Calu3 (cell line): ENCODE measurements at places on chromosomes 5 and 9. TPM values are rescaled to one million over a fixed set of nuclear protein-coding genes. Genes with fewer than 3 reads are reported as not detected.

GRCh38 chr5:175685701-175686350 is 28.0 kb downstream of the HRH2 start:
- no peak for DNase-seq

- DNase-seq, result no peak
Measured at GRCh38 chr5:90017239-90017638, 392.3 kb downstream of the CETN3 start.

GRCh38 chr5:166881802-166882201 is 1409.6 kb upstream of the WWC1 start:
- no peak for DNase-seq

GRCh38 chr9:93680443-93681268 is 104.3 kb downstream of the PHF2 start:
- DNase-seq, result no peak

- no peak for DNase-seq
Measured at GRCh38 chr5:96920744-96921355, 15.0 kb upstream of the LNPEP start.

- no peak for DNase-seq
Measured at GRCh38 chr9:125523681-125524080, 183.3 kb downstream of the MAPKAP1 start.

DNA sequence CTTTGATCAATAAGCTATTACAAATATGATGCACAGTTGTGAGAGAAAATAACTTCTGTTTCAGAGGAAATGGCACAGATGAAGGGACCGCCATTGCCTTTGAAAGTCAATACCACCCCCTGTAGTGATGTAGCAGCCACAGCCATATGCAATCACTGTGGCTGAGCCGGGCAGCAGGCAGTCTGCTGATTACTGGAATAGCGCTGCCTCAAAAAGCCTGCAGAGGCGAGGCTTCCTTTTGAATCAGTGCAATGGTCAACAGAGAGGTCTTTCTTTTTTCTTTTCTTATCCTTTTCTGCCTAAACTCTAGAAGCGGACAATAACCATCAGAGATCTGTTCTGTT is 265.1 kb upstream of the TAS2R1 start:
- no peak for DNase-seq

DNA sequence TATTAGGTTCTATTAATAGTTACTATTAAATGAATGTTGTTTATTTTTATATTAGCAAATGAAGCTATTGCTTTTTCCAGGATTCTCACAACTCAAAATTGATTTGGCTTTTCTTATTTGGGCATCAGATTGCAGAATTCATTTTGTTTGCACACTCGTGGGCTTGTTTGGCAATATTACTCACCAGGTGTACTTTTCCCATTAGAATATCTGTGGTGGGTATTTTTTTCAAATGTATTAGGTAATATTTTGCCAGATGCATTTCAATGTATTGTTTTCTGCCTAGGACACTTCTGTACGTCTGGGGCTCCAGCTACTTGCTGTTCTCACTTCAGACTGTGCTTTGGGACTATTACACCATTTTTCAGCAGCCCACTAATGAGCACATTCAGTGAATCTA is 108.0 kb upstream of the GHR start:
- no peak for DNase-seq

- DNase-seq, result peak; percentile 58
Measured at GRCh38 chr9:126719618-126720031, 85.2 kb upstream of the ZBTB43 start.

DNA sequence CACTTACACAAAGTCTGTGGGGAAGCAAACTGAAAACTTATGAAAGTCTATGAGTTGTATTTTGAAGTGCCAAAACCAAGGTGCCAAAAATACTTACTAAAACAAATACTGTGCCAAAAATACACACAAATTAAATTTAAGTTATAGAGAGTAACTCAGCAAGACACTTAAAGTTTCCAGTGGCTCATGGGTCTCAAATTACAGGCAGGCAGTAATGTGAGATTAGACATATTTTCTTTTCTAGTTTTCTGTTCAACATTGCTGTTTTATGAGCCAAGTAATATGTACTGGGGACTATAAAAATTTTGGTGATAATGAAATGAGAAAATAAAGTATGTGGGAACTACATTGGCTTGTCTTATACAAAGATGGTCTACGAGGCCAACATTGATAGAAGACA is 172.2 kb upstream of the SNX2 start:
- DNase-seq, result no peak

DNA sequence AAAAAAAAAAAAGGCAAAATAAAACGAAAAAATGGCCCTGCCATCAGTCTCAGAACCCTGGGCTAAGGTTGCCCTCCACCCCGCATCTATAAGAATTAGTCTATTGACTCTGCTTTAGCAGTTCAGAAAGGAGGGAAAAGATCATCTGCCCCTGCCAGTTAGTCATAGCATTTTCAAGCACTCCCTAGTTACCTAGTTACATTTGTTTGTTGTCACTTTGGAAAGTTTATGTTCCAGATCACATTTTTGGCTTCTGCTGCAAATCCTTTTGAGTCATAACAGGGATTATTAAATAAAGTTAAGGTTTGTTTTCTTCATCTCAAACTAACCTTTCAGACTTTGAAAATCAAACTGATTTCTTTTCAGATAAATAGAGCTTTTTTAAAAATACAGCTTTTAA is 52.1 kb downstream of the AQP7 start:
- no peak for DNase-seq

DNA sequence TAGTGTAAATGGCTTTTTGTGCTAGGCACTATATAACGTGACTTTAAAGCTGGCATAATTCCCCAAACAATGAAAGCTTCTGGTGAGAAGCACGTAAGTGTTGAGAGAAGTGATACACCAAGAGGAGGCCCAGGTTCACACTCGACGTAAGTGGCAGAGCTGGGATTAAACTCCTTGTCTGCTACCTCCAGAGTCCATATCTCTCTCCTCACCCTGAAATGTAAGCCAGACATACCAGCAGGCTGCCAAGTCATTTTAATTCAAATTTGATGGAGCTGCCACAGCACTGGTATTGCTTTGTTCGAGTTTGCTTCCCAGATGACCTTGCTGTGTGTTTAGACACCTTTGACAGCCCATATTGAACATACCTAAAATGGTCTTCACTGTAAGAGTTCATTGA is 319.7 kb downstream of the GLIS3 start:
- no peak for DNase-seq

- DNase-seq, result no peak
Measured at GRCh38 chr9:106758911-106759310, 104.1 kb upstream of the ZNF462 start.

- no peak for DNase-seq
Measured at GRCh38 chr9:113395000-113395861, 5.9 kb downstream of the ALAD start.

DNA sequence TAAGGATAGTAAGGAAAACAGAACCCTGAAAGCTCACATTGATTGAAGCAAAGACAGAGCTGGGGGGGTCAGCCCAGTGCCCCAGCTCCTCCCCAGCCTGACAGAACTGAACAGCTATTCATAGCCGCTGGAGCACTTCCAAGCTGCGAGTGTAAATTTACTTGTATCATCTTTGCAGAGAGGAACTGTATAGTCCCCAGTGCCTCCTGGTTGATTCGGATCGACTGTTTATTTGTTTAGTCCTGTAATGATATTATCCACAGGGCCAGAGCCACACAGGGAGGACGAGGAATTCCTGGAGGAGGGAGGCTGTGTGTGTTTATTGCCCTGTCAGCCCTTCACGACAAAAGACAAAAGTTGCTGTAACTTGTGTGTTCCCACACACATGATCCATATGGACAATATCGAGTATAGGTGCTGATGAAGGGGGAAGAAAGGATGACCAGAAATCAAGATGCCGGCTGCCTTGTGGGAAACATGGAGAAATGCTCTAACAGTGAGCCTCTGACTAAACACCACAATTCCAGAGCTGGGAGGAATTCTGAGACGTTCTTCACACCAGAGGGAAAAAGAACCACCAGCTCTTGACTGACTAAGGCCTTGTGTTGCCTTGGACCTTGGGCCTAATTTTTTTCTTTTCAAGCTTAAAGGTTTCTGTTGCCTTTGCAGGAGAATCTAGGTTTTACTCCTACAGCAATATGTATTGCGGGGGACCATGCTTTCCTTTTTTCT is 31.1 kb downstream of the FOXD1 start:
- DNase-seq, result no peak

GRCh38 chr5:21889581-21889980 is 963.6 kb downstream of the CDH12 start:
- DNase-seq, result no peak

- no peak for DNase-seq
Measured at GRCh38 chr5:156913719-156914370, 49.2 kb downstream of the TIMD4 start.

- DNase-seq, result no peak
Measured at GRCh38 chr5:76723906-76724305, 8.0 kb downstream of the F2R start.

DNA sequence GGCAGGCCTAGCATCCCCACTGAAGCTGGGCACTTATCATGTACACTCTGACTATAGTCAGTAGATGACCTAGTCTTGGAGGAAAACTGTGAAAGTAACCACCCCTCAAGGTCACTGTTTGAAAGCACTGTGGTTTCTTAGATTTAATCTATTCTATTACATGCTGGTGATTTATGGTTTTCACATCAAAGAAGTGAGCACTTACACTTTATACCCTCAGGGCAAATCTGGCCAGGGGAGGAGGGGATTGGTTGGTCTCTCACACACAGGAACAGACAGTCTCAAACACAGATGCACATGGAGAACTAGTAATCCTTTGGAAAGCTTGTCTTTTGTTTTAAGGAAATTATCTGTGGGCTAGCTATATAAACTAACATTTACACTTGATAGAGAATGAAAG is 17.9 kb upstream of the SPIN1 start:
- DNase-seq, result no peak

GRCh38 chr9:105114318-105114717 is 130.1 kb upstream of the SLC44A1 start:
- DNase-seq, result no peak

DNA sequence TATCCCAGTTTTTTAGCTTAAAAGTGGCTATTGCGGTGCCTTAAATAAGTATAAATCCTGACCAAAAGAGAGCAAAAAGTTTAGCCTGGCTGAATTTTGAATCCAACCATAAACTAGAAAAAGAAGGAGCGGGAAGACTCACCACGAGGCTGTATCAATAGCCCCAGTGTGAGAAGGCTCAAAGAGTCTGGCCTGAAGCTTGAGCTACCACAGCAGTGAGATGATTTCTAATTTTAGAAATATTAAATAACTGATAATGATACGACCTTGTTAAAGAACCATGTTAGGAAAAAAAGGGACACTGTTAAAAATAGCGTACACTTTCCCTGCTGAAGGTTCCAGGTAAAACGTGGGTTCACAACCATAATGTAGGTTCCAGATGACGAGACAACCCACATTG is 134.1 kb upstream of the ZNF462 start:
- DNase-seq, result no peak

- no peak for DNase-seq
Measured at GRCh38 chr5:16570121-16570815, 46.5 kb downstream of the RETREG1 start.

DNA sequence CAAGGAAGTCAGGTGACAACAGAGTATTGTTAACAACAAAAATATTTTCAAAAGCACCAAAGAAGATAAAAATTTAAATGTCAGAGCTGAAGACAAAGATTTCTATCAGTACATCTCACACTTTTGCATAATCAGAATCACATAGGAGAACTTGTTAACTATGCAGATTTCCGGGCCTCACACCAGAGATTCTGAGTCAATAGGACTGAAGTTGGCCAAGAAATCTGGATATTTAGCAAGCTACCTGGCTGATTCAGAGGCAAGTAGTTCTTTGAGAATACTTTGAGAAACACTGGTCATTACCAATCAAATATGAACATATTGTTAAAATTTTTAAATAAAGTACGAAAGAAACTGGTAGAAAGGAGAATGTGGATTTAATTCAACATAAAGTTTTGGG is 80.5 kb upstream of the GLIS3 start:
- DNase-seq, result no peak

GRCh38 chr5:76379316-76379715 is 23.8 kb upstream of the IQGAP2 start:
- no peak for DNase-seq

- no peak for DNase-seq
Measured at GRCh38 chr9:125564631-125565030, 142.4 kb downstream of the MAPKAP1 start.

DNA sequence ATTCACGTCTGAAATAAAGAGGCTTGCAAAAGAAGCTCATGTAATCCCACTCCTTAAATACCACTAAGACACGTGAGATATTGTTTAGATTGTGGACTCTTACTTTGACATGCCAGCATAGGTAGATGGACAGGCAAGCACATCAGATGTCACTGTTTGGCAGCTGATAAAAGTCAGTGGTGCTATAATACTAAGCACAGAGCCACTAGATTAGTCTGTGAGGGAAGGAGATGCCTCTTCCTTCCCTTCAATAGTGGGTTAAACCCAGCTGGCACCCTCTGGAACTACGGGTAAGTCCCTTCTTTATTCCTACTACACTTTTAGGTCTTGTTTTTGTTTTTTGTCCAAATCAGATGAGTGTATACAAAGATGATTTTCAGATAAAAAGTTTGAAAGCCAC is at the start of gene MYOT:
Gene MYOT (plus strand): TSS at position 197 of the 400 bp plus-strand sequence. CDS start 2,792 bp downstream, outside the sequence.
- DNase-seq, result no peak

DNA sequence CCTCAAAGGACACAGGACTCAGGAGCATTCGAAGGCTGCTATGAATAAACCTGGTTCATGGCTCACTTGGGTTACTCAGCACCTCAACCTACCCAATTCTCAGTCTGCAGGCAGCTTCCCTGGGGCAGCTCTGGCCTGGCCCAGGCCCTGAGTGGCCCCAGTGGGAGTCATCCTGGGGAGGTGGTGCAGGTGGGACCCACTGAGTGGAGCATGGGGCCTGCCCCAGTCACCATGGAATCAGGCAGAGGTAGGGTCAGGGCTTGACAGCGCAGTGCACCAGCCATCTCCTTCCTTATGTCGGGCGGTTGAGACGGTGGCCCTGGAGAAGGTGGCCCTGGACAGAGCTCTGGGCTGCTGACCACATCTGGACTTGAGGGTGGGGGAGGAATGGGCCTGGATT is 19.2 kb downstream of the PLEKHG4B start:
- DNase-seq, result no peak

The HK3 gene
- total RNA-seq, result 0.47 and 1.5 TPM in 2 replicates

The ADAMTS2 gene
- total RNA-seq, result not detected in 2 replicates

The CDO1 gene
- total RNA-seq, result not detected in 2 replicates

The TMEM252 gene
- not detected in 2 replicates for total RNA-seq

The TTLL11 gene
- 10.4 and 10.5 TPM in 2 replicates for total RNA-seq

The IL13 gene
- not detected in 2 replicates for total RNA-seq

The GLRA1 gene
- not detected in 2 replicates for total RNA-seq

The PDE6A gene
- total RNA-seq, result not detected in 2 replicates

The LCN9 gene
- total RNA-seq, result not detected in 2 replicates

The SLC36A2 gene
- not detected in 2 replicates for total RNA-seq

The HRH2 gene
- not detected in 2 replicates for total RNA-seq

The FCHSD1 gene
- 41.4 and 41.8 TPM in 2 replicates for total RNA-seq

The ANKRD20A1 gene
- total RNA-seq, result 0.69 and 3.0 TPM in 2 replicates

The SMC2 gene
- total RNA-seq, result 24.0 and 24.4 TPM in 2 replicates

The SHISAL2B gene
- not detected in 2 replicates for total RNA-seq

The CATSPER3 gene
- total RNA-seq, result 1.4 and 1.5 TPM in 2 replicates

The KIAA1958 gene
- total RNA-seq, result 10.5 and 13.0 TPM in 2 replicates
